GM13977 (cell line): ENCODE measurements at places on chromosomes 13 and 19.

DNA sequence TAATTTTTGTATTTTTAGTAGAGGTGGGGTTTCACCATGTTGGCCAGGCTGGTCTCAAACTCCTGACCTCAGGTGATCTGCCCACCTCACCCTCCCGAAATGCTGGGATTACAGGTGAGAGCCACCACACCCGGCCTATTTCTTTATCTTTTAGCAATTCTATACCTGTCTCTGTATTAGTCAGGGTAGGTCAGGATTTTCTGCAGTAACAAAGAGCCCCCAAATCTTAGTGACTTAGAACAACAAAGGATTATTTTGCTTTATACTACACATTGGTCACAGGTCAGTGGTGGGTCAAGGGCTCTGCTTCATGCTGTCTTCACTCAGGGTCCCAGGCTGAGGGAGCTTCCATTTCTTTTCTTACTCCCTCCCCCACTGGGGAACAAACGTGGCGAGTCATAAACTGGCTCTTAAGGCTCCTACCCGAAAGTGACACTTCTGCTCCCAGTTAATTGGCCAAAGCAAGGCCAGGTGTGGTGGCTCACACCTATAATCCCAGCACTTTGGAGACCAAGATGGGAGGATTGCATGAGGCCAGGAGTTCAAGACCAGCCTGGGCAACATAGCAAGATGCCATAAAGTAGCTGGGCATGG, 6.8 kb downstream of the ITPKC start:
- no peak for DNase-seq

GRCh38 chr13:52738719-52739467, 727 bp downstream of the CNMD start:
- DNase-seq, result peak; percentile 80

DNA sequence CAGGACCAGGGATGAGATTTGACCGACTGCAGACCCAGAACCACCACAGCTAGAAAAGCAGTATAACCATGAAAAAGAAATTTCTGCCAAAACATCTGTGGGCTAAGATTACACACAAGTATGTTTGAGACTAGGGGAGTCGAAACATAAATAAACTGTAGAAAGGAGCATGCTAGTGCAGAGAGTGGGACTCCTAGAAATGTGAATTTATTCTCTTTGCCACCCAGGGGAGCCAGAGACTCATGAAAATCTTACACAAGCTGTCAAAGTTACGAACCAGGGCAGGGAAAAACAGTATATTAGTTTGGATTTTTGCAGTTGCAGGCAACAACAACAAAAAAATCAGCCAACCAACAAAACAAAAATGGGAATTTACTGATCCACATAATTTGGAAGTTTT, 12.3 kb upstream of the HSPH1 start:
- no peak for DNase-seq

DNA sequence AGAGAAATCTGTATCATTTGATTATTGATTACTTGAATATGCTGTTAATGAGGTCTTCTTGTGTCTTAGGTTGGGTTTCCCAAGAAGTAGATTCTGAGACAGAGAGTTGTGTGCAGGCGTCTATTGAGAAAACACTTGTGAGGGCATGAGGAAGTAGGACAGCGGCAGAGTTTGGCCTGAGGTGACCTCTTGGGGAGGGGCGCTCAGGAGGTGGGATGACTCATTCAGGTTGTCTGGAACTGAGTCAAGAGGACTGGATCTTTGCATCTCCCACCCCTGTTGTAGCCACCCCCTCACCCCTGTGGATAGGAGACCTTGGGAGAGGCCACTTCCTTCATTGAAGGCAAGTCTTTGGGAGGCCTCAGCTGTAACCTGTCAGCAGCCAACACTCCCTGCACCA, 35.2 kb upstream of the WDFY2 start:
- DNase-seq, result no peak

GRCh38 chr19:32902448-32902847, 32.9 kb upstream of the SLC7A9 start:
- DNase-seq, result no peak

DNA sequence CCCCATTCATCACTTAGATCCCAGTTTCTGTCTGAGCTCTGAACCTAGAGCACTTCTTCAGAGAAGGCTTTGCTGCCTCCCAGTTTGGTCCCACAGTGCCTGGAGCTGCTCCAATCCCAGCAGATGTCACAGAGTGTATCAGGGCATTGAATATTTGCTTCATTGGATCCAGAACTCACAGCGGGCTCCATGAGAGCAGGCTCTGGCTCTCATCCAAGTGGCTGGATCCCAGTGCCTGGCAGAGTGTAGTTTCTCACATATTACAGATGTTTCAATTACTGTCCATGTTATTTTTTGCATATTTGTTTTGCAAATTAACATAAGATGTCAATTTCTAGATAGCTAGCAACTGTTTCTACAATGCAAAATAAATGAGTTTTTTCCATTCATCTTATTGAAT, 50.6 kb downstream of the MYO16 start:
- no peak for DNase-seq

DNA sequence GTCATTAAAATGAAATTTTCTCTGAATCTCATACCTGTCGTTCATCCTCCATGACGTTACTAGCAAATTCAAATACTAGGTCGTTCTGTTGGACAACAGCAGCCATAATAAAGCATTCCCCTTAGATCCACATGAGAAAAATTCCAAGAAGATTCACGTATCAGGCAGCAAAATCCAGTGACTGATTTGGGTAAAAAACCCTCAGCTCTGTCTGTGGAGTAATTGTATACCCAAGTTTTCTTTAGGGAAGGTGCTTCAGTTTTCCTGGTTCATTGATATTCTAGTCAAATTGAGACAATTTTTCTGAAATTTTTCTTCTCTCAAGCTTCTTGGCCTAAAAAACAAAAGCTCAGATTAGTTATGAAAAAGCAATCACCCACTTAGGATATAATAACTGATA, 37.2 kb downstream of the ELF1 start:
- DNase-seq, result no peak

- no peak for DNase-seq
Measured at GRCh38 chr19:29527500-29528328, 1.9 kb downstream of the VSTM2B start.

DNA sequence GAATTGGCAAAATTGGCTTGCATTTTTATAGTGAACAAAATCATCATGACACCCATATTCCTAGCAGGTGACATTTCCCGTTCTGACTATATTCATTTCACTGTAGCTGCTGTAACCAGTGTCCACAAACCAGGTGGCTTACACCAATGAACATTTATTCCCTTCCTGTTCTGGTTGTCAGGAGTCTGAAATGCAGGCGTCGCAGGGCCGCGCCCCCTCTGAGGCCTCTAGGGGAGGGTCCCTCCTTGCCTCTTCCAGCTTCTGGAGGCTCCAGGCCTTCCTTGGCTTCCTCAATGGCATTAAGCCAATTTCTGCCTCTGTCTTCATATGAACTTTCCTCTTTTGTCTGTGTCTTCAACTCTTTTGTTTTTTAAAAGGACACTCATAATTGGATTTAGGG, 6.5 kb upstream of the RLN3 start:
- DNase-seq, result no peak

- no peak for DNase-seq
Measured at GRCh38 chr13:112529216-112529615, 58.7 kb downstream of the TUBGCP3 start.

- DNase-seq, result no peak
Measured at GRCh38 chr13:114090476-114090875, 41.9 kb downstream of the RASA3 start.

GRCh38 chr19:17772172-17772571, 20.9 kb downstream of the FCHO1 start:
- DNase-seq, result no peak

GRCh38 chr13:91031508-91031907, 316.0 kb upstream of the MIR17HG start:
- DNase-seq, result no peak

DNA sequence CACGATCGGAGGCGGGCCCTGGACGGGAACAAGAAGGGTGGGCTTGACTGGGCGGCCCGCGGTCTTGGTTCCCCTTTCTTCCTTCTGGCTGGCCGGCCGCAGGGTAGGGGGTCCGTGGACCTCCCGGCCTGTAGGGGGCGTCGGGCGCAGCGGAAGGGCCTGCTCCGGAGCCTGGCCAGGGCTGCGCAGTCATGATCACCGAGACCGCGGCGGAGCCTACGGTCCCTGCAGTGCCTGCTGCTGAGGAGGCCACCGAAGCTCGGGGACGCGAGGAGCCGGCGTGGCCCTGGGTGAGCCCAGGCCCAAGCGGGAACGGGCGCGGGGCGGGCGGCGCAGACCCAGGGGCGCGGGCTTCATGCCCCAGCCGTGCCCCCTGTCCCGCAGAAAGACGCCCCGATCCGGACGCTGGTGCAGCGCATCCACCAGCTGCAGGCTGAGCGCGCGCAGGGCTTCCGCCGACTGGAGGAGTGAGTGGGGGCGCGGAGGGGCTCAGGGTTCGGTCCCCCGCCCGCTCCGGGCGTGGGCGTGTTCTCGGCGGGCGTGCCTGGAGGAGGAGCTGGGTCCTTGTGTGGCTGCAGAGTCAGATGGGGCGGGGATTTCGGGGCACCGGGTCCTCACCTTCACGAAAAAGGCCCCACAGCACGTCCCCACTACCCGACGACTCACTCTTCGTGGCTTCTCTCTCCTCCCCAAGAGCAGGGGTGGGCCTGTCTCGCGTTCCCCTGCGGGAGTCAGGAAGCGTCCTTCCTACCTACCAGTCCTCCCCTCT, at the start of gene REX1BD:
Gene REX1BD (plus strand): TSS at position 188 of the 769 bp plus-strand sequence. CDS start 4 bp downstream, at position 192.
- peak; percentile 88 for DNase-seq

DNA sequence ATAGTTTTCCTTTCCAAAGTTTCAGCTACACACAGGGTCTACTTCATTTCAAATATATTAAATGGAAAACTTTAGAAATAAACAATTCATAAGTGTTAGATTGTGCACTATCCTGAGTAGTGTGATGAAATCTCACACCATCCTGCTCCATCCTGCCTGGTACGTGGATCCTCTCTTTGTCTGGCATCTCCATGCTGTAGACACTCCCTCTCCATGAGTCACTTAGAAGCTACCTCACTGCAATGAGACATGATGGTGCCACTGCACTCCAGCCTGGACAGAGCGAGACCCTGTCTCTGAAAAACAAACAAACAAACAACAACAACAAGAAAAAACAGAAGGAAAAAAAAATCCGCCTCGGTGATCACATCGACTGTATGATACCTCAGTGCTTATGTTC, 191.8 kb downstream of the PCCA start:
- DNase-seq, result no peak

DNA sequence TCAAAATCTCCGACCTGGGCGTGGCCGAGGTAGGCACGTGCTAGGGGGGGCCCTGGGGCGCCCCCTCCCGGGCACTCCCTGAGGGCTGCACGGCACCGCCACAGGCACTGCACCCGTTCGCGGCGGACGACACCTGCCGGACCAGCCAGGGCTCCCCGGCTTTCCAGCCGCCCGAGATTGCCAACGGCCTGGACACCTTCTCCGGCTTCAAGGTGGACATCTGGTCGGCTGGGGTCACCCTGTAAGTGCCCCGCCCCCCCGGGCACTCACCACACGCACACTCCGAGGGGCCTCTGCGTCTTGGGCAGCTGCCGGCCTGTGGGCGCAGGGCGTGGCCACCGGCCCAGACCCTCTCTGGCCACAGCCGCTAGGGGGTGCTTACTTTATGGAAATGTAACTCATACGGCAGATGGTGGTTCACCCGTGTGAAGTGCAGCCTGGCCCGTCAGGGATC, 14.9 kb downstream of the STK11 start:
- DNase-seq, result no peak

DNA sequence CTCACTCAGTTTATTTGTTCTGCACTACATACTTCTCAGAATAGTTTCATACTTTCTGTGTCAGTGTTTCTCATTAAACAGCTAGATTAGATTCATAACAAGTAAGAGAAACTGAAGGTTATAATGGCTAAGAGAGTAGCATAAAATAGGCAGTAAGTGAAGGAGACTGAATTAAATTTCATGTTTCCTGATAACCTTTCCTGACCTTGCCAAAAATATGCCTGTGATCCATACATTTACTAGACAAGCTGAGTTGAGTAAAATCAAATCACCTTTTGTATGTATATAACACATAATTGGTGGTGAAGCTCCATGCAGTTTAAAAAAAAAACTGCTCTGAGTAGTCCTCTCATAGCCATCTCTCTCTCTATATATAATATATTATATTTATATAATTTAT, 545.3 kb upstream of the PCDH20 start:
- no peak for DNase-seq

GRCh38 chr13:112733112-112733511, 43.3 kb downstream of the ATP11A start:
- no peak for DNase-seq

DNA sequence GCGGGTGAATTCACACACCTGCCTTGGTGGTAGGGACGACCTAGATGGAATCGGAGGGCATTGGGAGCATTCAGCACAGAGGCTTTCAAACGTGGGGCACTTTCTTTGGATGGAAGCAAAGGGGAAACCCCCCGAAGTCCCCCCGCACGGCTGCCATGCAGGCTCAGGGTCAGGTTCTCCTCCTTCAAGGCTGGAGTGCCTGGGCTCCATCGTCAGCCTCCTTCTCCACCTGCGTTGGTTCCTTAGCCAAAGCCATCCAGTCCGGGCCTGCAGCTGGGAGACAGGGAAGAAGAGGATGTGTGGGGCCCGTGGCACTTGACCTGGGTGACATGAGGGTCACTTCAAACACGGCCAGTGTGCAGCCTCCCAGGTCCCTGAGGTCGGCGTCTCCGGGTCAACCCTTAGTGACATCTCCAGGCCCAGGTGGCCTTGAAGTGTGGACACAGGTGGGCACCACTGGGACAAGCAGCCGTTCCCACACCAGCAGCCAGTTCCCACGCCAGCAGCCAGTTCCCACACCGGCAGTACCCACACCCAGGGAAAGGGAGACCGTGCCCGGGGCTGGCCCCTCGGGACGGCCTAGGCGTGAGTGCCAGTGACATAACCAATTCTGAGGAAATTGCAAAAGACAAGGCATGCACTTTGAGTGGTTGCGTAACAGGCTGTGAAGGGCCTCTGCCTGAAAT, 116.0 kb downstream of the SOX1 start:
- no peak for DNase-seq

GRCh38 chr13:23871616-23872220, 17.5 kb downstream of the MIPEP start:
- peak; percentile 37 for DNase-seq

DNA sequence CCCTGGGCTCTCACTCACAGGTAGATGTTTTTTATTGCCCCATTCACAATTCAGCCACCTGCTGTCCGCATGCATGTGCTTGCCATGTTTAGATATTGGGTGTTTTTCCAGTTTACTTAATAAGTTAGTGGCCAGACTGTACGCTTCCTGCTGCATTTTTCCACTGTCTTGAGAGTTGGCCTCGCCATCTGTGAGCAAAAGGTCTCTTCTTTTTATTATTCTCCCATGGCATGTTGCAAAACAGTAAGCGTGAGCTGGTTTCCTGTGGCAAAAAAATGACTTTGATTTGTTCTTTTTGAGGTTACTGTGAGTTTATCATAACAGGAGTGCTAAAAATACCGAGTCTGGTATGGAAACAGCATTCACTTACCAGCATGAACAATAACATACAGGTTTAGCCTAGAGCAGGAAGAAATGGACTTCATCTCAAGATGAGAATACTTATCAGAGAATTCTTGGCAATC, 46.0 kb downstream of the SAE1 start:
- DNase-seq, result no peak

DNA sequence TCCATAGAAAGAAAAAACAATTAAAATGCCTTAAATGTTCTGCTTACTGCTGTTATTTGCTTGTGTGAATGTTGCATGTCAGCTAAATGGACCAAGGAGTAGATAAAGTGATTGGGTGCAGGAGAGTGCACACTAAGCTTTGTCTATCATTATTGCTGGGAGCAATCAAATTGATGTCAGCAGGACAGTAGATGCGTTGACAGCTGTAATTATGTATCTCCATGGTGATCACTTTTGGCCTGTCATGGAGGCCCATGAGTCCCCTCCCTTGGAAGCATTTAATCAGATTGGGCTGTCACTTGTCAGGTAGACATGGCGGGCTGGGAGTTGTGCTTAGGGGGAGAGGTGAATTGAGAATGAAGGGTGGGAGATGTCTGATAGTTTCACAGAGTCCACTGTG, 215.3 kb downstream of the PCCA start:
- no peak for DNase-seq
